Peyer's patch (tissue), 4 donors: ENCODE measurements at places on chromosomes 16 and 17. TPM values are rescaled to one million over a fixed set of nuclear protein-coding genes. Genes with fewer than 3 reads are reported as not detected.

The MAPT gene
- 1.6 TPM for total RNA-seq

The DCUN1D3 gene
- 12.2 TPM for total RNA-seq

The GSDMA gene
- 3.3 TPM for total RNA-seq

The TCAP gene
- 1.9 TPM for total RNA-seq

The IL34 gene
- 1.6 TPM for total RNA-seq

The PSMB3 gene
- total RNA-seq, result 106 TPM

The VASN gene
- total RNA-seq, result 18.2 TPM

The PRAC1 gene
- not detected for total RNA-seq

The DRC7 gene
- total RNA-seq, result not detected
